ENCODE measurements at places on chromosomes 4 and X.

- DNase-seq, result no peak
These were observed 183.7 kb downstream of the SOWAHB start for GRCh38 chr4:76714226-76714625.

GRCh38 chr4:2781911-2782310 is 11.0 kb upstream of the SH3BP2 start:
- no peak for DNase-seq

- no peak for DNase-seq
These were observed 358.7 kb downstream of the IL15 start for GRCh38 chr4:141995056-141995455.

DNA sequence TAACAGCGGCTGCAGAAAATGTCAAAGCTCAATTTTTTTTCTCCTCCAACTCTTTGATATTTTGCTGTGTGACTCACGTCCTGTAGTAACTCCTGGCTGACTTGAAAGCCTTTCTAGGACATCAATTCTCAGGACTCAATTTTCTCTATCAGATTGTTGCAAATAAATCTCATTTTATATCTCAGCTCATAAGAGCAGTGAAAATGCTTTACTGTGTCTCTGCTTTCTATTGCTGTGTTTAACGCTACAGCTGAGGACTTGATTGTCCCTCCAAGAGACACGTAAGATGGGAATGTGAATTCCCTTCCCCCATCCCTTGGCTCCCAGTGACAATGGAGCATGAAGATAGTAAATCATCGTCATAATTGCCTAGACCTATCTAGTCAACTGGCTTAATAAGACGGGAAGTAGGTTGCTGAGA is 20.5 kb upstream of the CBR4 start:
- DNase-seq, result no peak

DNA sequence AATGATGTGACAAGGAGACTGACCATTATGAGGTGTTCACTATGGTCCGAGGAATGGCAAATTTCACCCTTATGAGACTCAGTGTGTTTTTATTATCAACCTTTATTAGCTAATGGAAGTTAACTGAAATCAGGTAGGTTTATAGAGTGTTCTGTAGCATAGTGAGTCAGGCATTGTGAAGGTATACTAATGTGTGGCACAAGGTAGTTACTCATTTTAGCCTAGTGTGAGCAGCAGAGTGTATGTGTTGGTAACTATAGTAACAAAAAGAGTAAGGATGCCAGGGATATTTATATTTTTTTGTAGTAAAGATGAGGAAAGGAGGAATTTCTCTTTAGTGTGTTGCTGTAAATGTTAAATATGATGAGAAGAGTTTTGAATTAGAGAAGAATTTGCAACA is 12.0 kb downstream of the PDLIM5 start:
- no peak for DNase-seq

GRCh38 chr4:184588893-184589292 is 60.4 kb downstream of the CASP3 start:
- no peak for DNase-seq

DNA sequence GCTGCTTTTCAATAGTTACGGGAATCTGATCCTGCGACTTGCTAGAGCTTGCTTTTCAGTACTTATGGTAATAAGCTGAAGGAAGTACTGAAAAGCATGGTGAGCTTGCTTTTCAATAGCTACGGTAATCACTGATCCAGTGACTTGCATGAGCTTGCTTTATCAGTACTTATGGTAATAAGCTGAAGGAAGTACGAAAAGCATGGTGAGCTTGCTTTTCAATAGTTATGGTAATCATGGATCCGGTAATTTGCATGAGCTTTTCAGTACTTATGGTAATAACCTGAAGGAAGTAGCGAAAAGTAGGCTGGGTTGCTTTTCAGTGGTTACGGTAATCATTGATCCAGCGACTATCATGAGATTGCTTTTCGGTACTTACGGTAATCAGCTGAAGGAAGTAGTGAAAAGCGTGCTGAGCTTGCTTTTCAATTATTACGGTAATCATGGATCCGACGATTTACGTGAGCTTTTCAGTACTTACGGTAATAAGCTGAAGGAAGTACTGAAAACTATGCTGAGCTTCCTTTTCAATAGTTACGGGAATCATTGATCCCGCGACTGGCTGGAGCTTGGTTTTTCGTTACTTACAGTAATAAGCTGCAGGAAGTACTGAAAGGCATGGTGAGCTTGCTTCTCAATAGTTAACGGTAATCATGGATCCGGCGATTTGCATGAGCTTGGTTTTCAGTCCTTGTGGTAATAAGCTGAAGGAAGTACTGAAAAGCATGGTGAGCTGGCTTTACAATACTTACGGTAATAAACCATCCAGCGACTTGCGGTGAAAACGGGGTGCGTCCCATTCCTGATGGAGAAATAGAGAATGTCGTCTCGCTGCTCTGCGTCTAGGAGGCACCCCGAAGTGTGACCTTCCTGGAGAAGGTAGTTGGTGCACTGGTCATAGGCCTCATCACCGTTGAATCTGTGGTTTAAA is 6.5 kb downstream of the CRLF2 start:
- no peak for DNase-seq

- DNase-seq, result no peak
These were observed 236.0 kb upstream of the SLIT2 start for GRCh38 chr4:20015636-20016224.

DNA sequence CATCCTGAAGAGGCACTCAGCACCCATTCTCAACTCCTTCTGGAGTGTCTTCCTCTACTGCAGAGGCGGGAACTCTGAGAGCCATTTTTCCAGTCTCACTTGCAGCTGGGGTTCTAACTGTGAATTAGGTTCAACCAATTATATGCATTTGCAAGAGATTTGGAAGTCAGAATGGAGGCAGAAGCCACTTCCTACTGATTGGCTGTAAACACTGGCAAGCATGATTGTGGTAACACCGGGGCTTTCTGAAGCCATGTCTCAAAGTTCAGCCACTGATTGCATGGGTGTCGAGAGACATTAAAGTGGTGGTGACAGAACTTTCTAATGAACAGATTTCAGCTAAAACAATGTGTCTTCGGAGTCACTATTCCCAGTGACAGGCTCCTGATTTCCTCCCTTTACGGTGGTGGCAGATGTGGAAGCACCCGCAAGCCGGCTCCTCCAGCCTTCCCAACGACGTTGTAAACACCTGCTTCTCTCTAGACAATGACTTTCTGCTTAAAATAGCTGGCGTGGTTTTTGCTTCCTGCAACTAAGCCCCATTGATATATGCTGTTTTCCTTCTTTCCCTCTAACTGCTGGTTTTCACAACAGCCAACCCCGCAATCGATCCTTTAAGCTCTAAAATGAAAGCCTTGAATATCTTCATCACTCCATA is 92.0 kb downstream of the IRF2 start:
- no peak for DNase-seq

- no peak for DNase-seq
These were observed 1.3 kb upstream of the CLCN5 start for GRCh38 chrX:49921109-49921508.

DNA sequence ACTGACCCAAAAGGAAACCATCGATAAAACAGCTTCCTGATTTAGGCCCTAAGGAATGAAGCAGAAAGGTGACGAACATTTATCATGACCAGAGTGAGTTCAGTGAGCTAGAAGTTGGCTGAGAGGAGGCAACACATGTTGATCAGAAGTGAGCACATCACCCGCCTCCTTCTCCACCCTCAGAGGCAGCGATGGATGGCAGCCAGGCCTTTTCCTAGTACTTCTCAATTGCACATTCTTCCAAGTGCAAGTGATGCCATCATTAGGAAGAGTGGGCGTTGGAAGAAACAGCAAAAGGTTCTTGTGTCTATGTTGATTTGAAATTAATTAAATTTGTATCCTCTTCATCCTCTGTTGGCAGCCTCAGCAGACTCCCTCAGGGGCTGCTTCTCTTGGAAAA is 51.7 kb downstream of the TMEM154 start:
- no peak for DNase-seq

- DNase-seq, result no peak
These were observed 1575.8 kb upstream of the PABPC4L start for GRCh38 chr4:135777361-135777760.

DNA sequence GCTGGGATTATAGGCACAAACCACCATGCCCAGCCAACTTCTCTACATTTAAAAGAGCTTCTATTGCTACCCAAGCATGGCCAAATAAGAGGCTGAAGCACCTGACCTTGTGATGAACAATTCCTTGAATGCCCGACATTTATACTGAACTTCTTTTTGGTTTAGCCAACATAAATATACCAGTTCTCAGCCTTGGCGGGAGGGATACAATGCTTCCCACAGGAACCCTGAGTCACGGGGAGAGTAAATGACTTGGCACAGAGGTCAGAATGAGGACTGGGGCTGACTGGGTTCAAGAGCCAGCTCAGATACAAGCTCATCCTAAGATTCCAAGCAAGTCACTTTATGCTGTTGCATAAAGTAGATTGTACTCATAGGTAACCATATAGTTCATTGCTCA is 6.1 kb downstream of the HOPX start:
- DNase-seq, result no peak

DNA sequence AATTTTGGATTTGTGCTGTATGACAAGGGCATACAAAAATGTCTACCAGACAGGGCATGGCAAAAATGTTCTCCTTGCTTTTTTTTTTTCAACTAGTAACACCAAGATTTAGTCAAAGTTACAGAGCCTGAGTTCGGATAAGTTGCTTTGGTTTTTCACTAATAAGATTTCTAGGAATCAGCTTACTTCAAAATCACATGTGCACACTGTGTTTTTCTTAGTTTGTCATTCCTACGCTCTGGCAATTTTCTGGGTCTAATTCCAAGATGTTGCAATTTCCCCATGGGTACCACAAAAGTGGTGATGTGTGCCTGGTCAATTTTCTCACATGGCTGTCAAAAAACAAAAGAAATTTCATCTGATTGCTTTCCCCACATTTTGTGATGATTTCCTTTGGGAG is 6.3 kb downstream of the C1QTNF7 start:
- no peak for DNase-seq

DNA sequence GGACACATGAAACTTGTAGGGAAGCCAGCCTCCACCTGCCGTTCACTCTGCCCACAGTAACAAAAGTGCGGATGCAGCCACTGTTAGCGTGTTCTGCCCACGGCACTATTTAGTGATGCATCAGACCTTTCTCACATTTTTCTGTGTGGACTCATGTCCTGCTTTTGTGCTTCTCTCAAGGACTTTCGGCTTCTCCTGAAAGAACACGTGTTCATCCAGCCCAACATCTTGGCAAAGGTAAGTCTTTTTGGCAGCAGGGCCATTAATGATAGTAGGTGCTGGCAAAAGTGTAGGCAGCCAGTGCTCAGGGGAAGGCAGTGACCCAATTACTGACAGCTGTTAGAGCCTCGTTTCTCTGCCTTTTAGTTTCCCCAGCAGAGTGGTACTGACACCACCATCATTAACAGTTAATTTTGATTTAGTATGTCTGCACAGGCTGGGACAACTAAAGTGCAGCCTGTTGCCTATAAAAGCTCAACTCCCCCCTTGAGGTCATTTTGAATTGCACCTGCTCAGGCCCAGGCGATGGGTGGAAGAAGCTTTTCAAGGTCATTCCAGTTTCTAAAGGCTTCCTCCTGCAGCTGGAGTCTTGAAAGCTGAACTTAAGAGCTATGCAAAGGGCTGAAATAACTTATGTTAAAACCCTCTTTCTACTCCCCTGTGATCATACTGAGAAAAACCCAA is 54.5 kb upstream of the HPSE start:
- DNase-seq, result no peak

- DNase-seq, result no peak
These were observed 24.5 kb downstream of the DHX15 start for GRCh38 chr4:24559889-24560288.

DNA sequence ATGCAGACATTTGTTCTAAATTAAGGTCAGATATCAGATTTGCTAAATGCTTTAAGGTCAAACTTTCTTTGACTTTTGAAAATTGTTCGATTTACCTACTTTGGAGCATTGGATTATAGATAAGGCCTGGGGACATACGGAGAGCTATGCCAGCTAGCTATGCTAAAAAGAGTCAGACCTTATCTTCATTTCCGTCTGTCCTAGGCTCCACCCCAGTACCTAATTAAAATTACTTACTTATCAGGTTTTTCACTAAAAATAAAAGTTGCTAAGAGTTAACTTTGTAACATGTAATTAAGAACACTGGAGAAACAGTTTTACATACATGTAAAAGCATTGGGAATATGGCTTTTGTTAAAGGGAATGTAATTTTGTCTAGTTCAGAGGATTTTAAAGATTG is 7.1 kb upstream of the TMEM35A start:
- DNase-seq, result no peak

- no peak for DNase-seq
These were observed 991.4 kb downstream of the CCSER1 start for GRCh38 chr4:91118597-91118996.

DNA sequence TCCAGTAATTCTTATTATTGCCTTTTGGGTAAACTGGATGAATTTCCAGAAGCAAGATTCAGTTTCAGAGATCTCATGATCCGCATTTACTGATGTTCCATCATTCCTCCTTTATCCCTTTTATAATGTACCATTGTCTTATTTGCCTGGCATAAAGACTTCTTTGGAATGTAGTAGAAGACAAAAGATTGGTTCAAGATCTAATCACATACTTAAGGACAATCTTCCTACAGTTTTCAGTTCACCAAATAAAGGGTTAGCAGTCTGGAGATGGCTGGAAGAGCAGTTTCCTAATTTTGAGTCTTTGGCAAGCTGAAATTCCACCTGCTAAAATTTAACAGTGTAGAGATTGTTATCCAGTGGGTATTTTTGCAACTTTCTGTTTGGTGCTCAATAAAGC is 30.9 kb upstream of the HAND2 start:
- DNase-seq, result no peak

DNA sequence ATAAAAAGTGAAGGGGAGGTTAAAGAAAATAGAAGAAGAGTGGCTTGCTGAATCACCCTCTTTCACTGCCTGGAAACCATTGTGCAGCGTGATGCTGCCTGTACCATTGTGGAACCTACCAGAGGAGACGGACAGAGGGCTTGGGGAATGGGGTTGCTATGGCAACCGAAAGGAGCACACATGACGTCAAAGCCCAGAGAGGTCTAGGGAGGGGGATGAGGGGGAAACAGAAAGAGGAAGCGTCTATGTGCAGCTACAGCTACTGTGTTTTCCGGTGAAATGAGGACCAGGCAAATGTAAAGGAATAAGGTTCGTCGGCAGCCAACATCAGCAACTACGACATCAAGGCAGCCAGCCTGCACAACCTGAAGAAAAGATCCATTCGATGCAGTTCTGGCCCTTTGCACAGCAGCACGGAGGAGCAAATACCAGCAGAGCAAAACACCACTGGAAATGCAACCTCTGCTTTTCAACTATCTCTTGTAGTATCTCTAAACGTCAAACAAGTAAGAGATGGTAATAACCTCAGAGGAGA is at the start of gene MAPK10:
TSS of gene MAPK10 (minus strand) at position 110 of the 535 bp plus-strand sequence.
- DNase-seq, result peak; percentile 1
